ENCODE measurements at places on chromosomes 2 and 18.
A peak's percentile ranks its signal among the peaks of the same experiment; 100 is the strongest.

DNA sequence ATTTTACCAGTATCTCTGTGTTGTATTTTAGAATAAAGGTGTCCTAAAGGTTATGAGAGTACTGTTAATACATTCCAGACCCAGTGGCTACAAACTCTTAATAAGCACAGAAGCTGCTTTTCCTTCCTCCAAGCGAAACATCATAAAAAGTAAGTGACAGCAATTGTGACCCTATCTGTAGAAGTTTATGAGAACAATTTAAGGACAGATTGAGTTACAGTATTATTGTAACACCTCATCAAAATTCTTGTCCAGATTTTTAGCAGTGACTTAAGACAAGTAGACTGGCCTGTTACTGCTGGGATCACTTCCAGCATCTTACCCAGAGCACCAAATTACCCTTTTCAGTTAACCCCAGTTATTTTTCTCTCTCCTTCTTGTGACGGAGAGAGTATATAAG is 154.6 kb downstream of the ERBB4 start:
- no peak for DNase-seq

- no peak for DNase-seq
Observed at GRCh38 chr2:172817411-172817810, 81.8 kb downstream of the RAPGEF4 start.

DNA sequence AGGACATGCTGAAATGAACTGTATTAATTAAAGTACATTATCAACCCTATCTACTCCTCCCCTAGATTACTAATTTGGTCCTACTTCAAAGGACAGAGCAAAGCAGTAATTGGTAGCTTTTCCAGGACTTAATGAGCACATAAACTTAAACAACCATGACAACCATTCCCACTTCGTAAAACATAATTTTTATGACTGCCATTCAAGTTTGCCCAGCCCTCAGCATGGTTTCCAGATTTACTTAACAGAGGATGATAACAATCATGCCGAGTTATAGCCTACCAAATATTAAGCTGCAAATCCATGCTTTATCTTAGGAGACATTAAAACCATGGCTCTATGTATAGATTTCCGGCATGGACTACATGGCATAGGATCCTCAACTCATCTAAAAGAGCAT is 401.1 kb upstream of the CHAC2 start:
- no peak for DNase-seq

DNA sequence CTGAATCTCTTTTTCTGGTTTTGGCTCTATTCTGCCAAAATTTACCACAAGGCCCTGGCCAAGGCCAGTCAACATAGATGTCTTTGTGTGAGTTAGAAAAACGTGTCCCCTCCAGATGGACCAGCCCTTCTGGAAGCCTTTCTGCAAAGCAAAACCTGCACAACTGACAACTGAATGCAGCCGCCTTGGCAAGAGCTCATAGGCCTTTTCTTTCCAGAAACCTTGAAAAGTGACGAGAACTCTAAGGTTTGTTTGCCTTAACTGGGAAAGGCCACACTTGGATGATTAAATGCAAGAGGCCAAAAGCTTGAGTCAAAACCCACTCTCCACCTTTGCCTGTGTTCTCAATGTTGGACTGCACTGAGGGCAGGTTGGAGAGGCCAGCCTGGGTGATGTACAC is 103.9 kb downstream of the COLEC12 start:
- DNase-seq = no peak

DNA sequence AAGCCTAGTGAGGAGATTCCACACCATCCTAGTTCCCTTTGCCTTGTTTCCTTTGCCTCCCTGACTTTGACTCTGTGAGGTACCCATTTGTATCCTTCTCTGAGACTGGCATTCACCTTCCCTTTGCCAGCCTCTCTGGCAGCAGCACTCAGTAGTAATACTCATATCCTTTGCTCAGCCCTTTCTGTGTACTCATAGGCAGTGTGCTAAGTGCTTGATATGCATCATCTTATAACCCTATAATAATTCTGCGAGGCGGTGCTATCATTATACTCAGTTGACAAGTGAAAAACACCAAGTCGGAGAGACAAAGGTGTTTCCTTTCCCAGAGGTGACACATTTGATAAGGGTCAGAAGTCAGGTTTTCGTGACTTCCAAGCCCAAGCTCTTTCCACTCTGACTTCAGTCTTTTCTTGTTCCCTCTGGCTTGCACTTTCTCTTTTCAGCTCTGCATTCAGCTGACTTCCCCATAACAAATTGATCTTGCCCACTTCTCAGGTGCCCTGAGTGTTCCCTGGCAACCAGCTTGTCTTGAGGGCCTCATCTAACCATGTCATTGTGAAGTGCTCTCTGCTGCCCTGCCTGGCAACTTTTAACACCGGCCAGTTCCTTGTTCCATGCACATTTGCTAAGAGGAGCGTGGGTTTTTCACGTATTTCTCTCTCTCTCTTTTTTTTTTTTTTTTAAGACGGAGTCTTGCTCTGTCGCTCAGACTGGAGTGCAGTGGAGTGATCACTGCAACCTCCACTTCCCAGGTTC is 94.5 kb upstream of the UPP2 start:
- no peak for DNase-seq

DNA sequence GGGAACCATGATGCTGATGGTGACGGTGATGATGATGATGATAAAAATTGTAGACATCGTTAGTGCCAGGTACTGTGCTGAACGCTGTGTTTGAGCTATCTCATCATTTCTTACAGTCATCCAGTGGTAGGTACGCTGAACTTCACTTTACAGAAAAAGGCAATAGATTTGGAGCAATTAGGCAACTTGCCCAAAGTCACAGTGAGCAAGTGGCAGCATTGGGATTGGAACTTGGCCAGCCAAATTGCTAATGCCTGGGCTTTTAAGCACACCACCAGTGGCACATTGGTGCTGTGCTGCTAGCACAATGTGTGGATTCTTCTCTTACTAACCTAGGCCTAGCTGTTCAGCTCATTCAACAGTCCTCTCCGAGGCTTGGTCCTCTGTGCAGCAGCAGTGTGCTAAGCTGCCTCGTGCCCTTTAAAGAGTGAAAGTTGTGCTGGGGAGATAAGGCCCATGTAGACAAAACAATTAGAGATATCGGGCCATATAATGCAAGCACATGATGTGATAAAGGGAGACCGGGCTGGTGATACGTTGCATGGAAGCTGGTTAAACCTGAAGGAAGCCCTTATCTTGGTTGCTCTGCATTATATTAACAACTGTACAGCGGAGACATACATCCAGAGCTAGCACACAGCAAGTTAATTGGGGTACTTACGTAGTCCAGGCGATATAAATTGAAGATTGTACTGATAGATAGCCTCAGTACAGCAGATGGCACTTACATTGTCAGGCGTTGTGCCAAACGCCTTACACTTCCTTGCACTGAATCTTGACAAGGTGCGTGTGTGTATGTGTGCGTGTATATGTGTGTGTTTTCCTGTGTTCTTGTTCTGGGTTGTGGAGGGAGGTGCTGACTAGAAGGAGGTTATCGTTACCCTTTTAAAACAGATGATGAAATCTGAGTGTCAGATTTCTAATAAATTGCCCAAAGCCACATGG is 28.4 kb downstream of the HK2 start:
- DNase-seq = no peak

DNA sequence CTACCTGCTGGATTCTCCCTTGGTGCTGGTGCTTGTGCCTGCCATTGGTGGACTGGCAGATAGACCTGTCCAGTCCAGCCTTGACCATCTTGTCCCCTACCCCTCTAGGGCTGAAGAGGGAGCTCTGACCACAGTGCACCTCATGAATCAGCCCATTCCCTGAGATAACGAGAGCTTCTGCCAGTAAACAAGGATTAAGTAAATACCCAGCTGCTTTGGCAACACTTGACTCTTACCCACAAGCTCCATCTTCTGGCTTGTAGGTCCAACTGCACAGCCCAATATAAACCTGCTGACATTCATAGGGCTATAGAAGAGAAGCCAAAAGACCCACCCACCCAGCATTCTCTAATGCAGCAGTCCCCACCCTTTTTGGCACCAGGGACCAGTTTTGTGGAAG is 186.4 kb downstream of the PIK3C3 start:
- no peak for DNase-seq

DNA sequence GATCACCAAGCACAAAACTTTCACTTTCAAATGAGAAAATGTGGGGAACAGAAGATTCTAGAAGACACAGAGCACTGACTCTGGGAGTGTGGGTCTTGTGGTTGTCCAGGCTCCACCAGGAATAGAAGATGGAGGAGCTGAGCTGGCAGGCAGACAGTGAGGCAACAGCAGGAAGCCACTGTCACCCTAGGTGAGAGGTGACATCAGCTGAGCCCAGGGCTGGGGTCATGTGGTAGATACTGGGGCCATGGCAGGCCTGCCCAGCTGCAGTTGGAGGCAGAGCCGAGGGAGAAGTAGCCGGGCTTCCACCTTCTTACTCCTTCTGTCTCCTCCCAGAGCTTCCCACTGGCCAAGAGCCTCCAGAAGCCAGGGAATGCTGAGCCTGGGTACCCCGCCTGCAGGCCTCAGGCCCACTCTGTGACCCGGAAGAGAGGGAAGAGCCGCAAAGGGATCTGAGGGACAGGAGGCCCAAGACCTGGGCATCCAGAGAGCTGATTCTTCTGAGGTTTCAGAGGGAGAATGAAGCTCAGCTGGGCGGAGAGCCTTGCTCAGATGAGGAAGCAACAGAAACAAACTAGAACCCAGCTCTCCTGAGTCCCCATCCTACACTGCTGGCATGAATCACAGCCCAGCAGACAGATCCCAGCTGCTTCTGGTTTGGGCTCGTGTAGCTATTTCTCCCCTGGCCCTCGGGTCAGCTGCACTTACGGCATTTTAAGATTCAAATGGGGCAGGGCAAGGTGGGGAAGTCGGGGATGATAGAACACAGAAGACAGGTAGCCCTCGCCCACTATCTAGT is 39.8 kb upstream of the ASAP2 start:
- no peak for DNase-seq

DNA sequence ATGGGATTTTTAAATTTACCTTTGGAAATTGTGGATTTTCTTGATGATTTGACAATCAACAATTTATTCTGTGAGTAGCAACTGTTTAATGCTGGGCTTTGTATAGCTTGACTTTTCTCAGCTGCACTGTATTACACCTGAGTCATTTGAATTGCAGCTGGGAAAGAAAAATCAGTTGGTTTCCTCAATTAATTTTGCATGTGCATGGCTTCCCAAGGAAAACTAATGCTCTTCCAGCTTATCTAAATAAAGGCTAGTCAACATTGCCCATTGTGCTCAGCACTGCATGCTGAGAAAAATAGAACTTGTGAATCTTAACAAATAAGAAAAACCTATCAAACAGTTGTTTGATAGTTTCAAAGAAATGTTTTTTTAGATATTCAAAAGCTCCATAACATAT is 268.3 kb upstream of the CDH20 start:
- DNase-seq = no peak

DNA sequence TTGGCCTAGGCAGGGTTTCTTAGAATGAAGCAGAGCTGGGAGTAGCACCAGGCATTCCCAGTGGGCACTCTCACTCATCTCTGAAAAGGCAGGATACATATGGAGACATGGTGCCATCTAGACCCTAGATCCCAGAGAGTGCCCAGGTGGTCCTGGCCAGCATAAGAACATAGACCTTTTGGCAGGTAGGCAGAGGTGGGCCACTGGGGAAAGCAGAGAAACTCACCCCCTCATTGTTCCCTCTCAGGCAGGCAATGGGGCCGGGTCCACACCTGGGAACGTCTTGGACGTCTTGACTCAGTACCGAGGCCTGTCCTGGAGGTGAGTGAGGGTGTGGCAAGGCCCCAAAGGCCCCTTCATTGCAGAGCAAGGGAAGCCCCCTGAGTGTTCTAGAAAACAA is 69.2 kb downstream of the PLB1 start:
- no peak for DNase-seq

- no peak for DNase-seq
Observed at GRCh38 chr2:42658306-42658705, 89.9 kb downstream of the MTA3 start.

DNA sequence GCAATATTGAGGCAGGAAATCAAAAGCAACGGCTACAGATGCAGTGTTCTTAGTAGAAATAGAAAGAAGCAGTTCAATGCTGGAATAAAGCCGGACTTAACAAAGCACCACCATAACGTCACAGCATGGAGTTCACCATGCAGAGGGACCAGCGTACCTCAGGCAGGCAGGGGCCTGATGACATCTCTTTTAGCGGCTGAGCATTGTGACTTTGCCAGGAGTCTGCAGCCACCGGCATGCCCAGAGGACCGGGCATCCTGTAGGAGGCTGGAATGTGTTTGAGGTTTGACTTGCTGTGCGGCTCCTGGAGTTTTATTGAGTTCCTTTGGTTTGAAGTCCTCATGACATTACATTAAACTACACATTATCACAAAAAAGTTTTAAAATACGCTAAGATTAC is 139.8 kb downstream of the UXS1 start:
- no peak for DNase-seq

GRCh38 chr2:189641002-189641401 is 20.3 kb upstream of the ASNSD1 start:
- no peak for DNase-seq

GRCh38 chr2:85763831-85764230 is 10.0 kb downstream of the ATOH8 start:
- DNase-seq = no peak

DNA sequence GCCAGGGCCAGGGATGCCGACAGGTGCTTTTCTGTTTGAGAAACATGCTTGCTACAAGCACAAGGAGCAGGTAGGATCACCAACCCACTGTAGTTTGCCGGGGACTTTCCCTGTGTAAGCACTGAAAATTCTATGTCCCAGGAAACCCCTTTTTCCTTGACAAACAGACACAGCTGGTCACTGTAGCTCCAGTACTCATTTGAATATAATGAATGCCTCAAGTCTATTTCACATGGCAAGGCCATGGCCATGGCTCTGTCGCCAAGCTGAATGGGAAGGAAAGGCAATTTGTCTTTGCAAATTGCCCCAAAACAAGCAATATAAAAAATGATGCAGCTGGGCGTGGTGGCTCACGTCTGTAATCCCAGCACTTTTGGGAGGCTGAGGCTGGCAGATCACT is 49.6 kb upstream of the IGFBP2 start:
- no peak for DNase-seq

DNA sequence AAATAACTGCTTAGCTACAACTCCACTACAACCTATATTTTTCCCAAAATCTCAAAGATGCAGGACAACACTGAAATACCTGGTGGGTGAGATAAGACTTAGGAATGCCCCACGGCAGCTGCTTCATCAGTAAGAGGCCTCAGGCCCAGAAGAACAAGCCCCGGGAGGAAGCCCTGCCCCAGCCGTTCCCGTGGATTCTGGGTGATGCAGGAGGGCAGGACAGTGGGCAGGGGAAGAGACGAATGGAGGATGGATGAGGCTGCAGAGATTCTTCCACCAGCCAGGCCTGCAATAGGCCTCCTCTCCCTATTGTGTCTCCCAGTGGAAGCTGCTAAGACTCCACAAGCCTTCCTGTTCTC is 197.9 kb upstream of the HDAC4 start:
- DNase-seq = no peak

DNA sequence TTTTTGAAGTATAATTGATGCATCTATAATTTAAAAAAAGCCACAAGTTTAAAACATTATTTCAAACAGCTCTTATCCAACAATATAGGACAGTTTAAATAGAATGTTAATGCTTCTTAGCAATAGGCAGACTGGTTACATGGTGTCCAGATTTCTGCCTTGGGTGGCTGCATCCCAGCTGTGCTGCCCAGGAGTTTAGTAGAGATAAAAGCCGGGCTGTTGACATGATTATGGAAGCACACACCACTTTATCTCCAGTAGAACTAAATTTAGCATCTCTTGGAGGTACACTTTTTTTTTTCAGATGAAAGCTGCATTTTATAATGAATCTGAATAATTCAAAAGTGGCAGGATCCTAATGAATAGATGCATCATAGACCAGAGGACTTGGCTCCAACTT is 309.7 kb downstream of the PLCL1 start:
- no peak for DNase-seq

- no peak for DNase-seq
Observed at GRCh38 chr2:186256540-186256939, 229.5 kb upstream of the ZC3H15 start.

GRCh38 chr2:898319-898718 is 52.3 kb upstream of the SNTG2 start:
- DNase-seq = peak; percentile 63
